ENCODE measurements at places on chromosomes 2 and 18. TPM values are rescaled to one million over a fixed set of nuclear protein-coding genes. Genes with fewer than 3 reads are reported as not detected.

DNA sequence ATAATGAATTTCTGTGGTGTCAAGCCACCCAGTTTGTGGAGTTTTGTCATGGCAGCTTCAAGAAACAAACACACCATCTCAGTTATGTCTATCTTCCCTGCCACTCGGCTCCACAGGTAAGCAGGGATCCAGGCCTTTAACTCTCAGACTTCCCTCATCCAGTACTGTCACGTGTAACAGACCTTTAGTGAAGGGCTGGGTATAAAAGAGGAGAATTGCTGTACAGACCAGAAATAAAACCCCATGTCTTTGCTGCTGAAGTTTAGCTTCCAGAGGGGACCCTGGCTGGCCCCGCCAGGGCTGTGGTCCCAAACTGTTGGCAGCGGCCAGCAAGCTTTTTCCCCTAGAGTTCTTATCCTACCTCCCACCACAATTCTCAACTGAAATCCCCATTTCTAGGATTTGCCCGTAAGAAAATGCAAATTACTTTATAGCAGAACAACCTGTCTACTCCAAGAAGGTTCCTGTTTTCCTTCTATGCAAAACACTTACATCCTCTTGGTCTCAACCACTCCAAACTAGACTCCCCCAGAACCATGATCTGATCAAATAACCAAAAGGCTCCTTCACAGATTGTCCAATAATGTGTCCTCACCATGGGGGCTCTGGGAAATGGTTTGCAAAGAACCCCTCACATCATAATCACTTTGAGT is 438.0 kb upstream of the ID2 start:
- DNase-seq: no peak

- no peak for DNase-seq
Measured at GRCh38 chr2:129904532-129905446, 74.7 kb upstream of the RAB6C start.

DNA sequence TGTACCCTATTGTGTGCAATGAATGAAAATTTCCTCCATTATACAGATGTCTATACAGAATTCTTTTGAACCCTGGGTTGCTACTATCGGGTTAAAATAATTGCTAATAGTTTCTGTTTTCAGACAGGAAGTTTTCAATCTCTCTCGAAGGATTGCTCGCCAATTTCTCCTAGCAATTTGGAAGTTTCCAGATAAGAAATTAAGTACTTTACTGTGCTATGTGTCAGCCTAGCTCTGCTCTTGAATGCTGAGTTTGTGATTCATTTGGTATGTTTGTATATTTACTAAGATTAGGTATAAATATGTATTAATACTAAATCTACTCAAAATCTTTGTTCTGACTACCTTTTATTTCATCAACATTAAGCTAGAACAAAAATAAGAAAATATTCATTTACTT is 74.6 kb upstream of the ARL5A start:
- DNase-seq: no peak

- peak; percentile 40 for DNase-seq
Measured at GRCh38 chr2:85468704-85469349, 50.3 kb downstream of the SH2D6 start.

DNA sequence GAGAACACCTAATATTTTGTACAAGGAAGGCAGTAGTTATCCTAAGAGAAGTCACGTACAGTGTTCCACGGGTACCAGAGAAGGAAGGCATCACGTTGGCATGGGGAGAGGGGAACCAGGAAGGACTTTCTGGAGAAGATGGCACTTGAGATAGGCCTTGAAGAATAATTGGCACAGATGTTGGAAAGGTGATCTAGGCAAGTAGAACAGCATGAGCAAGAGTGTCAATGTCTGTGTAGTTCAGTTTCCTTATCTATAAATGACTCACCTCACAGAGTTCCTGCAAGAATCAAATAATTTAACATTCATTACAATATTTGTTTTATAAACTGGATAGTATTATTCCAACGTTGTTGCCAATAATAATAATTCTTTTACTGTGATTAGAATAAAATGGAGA is 48.3 kb upstream of the BZW1 start:
- DNase-seq: no peak

DNA sequence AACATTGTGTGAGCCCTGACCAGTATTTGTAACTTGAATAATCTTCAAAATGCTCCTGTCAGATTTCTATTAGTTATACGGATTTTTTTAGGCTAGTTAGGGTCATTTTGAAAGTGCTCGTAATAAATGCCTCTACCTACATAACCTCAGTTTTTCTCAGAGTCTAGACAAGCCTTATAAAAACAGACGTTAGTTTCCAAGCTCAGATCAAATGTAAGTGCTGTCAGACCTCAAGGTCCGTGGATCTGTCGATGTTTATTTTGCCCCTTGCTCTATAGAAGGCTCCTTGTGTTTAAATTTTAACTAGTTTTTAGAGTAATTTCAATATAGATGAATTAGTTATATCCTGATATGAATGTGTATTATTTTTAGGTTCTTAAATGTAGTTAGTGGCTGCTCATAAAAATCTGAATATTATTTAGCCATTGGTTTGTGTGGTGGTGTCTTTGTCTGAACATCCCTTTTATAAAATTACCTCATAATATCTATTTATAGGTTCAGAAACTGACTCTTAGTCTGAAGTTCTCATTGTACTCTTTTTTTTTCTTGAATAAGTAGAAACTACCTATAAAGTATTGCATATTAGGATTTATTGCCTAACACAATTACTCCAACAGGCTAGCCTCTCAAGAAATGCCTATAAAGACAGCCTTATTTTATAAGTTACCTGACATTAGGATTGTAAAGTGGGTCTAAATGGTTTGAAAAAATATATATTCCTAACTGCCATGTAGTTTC is 71.1 kb downstream of the MTA3 start:
- no peak for DNase-seq

- no peak for DNase-seq
Measured at GRCh38 chr2:69948032-69948962, 13.1 kb downstream of the ASPRV1 start.

DNA sequence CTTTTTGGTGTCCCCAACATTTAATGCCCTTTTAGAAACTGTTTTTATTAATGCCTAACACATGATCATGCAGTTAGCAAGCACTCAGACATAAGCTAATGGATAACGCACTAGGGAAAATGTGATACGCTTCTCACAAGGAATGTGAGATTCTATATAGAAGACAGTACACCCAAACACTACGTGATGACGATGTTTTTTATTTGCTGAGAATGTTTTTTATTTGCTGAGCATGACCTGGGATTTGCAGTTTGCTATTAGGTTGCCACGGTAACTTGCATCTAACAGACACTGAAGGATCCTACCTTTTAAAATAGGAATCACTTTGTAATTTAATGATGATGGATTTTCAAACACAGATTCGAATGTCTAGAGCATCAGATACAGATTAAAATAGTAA is 4.9 kb downstream of the SMC6 start:
- DNase-seq: no peak

DNA sequence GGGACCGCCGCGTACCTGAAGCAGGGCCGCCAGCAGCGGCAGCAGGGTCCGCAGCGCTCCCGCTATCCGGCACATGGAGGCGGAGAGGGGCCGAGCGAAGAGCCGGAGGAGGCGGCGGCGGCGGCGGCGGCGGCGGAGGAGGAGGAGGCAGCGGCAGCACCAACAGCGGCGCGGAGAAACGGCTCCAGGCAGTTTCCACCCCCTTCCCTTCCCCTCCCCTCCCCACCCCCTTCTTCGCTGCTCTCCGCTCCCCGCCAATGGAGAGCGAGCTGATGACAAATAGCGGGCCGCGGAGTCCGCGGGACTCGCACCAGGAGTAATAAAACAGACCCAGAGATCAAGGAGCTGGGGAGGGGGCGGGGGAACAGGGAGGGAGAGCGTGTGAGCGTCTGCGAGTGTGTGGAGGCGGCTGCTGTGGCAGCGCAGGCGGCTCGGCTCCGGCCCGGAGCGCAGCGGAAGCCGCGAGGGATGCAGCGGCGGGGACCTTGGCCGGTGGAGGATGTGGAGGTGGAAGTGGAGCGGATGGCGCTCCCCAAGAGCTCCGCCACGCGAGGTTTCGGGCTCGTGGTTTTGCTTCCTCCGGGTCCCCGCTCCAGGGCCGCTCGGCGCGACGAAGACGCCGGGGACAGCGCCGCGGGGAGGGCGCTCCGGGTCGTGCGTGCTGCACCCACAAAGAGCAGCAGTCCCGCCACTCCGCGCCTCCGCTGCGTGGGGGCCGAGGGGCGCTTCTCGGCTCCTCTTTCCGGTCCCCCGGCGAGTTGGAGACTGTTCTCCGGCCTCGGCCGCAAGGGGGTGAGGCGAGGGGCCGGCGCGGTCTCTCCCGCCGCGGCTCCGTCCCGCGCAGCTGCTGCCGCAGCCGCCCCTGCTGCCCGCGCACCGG is at the start of gene CDH2:
Gene CDH2 (minus strand): TSS at position 183 of the 880 bp plus-strand sequence. CDS start 108 bp downstream, at position 75.
- DNase-seq: peak; percentile 66

- no peak for DNase-seq
Measured at GRCh38 chr18:27478459-27478858, 293.4 kb upstream of the CHST9 start.

DNA sequence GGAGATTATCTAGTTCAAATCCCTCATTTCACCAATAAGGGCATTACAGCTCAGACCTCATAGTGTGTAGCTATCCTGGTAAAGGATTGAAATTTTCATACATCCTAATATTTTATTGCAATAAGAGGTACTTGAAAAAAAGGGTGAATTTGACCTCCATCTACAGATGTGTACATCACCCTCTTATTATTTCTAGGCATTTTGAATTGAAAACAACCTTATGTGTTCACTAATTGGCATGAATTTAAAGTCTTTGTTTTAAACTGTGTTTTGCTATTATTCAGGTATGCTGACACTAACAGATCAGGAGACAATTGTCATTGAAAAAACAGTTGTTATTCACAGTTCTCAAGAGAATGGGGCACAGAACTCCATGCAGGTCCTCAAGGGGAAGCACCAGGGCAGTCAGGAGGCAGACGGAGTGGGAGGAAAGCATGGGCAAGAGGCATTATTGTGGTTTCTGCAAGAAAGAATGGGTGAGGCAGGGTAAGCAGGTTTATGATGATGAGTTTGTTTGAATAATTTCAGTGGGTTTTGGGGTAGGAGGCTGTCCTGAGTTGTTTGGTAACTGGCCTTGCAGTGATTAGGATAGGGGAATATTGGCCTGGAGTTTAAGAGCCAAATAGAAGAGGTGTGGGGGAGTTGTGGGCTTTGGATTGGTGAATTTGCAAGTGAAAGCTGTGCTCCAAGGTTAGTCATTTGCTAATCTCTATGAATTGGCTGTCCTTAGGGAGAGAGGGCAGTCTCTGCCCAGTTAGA is 194.6 kb downstream of the GPD2 start:
- no peak for DNase-seq

DNA sequence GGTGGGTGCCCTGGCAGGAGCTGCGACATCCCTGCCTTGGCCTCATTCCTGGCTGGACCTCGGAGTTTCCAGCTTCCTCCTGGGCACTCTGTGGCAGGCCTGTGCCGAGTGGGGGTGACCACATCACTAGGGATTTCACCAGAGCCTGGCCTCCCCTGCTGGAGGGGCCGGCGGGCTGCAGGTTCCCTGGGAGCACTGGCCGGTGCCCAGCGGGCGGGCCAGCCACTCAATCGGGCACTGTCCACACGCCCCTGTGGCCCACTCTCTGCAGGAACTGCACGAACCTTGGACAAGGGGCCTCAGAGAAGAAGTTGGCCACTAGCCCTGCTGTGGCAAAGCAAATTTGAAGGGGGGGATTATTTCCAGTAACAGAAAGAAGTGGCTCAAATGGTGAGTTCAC is 110.7 kb upstream of the APCDD1 start:
- no peak for DNase-seq

DNA sequence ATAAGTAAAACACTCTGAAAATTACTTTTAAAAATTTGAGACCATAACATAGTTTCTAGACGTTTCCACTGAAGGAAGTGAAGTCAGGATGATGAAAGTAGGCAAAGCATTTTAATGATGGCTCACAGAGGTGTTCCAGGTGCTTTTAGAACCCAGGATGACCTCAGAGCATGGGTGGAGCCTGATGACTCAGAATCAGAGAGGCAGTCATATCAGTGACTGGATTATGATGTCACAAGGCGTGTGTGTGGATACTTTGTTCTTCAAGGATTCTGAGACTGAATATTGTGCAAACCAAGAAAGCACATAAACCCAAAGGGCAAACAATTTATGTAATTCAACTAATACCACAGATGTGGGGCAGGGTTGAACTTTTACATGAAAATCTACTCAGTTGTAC is 208.0 kb upstream of the FBXO11 start:
- DNase-seq: no peak

DNA sequence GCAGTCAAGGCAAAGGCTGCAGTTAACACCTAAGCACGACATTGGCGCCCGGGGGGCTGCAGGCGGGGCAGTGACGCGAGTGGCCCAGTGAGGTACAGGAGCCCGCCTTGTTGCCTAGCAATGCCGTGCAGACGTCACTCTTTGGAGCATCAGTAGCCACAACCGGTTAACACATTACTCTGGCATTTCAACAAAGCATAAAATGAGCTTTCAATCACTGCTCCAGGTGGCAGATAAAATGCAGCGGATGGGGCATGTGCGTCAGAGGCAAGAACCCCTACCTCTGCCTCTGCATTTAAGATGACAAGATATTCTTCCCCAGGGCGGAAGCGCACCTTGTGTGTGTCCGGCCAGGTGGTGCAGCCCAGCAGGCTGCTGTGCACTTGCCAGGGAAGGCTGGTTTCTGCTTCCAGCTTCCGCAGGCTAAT is 139.4 kb downstream of the MTCL1 start:
- no peak for DNase-seq

DNA sequence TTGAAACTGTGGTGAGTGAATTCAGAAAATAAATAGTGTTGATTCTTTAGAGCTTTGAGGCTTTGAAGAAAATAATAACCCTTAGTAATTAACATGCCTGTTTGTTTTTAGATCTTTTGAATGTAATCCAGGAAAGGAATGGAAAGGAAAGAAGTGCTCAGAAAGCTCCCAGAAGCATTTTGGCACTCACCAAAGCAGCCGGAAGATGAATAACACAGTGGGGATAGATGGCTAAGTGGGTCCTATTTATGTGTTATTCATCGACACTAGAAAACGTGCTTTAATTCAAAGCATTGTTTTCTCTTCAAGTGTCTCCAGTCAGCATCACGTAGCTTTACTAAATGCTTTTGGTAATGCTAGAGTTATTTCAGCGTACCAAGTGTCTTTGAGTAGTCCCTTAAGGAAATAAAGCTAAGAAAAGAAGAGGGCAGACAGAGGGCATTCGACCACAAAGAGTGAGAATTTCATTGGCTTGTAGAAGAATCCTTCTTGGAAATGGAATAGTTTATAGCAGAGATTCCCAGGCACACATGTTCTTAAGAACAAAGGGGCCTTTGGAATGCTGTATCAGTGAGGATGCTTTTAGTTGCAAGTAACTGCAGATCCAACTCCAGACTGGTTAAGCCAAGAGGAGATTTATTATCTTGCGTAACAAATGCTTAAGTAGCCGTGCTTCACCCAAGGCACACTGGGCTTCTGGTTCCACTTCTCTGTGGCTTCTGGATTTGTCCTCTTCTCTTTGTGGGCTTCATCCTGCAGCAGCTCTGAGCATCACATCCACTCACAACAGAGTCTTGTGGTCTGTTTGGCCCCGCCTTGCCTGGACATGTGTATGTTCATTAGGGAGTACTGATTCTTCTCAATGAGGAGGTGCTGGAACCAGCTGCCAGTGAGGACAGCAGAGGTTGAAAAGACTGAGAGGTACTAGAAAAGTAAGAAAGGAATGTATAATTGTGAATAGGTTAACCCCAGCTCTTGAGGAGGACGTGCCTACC is 63.6 kb upstream of the LTBP1 start:
- DNase-seq: no peak

The PROKR1 gene
- 0.06 TPM for polyA plus RNA-seq

The GPR45 gene
- polyA plus RNA-seq: not detected

The CRACDL gene
- polyA plus RNA-seq: 3.1 TPM

The PSD4 gene
- 1.0 TPM for polyA plus RNA-seq

The SERPINB3 gene
- polyA plus RNA-seq: 0.14 TPM

The AKAIN1 gene
- polyA plus RNA-seq: not detected

The MAP4K3 gene
- polyA plus RNA-seq: 41.5 TPM

The ABCG8 gene
- not detected for polyA plus RNA-seq

The IL36RN gene
- not detected for polyA plus RNA-seq

The CRYBA2 gene
- not detected for polyA plus RNA-seq

The GTF2A1L gene
- 0.43 TPM for polyA plus RNA-seq

All from heart right ventricle (tissue), 16 donors.